ENCODE measurements at places on chromosomes 6 and 20.

GRCh38 chr6:14860774-14861173, 385.1 kb upstream of the JARID2 start:
- no peak for DNase-seq

DNA sequence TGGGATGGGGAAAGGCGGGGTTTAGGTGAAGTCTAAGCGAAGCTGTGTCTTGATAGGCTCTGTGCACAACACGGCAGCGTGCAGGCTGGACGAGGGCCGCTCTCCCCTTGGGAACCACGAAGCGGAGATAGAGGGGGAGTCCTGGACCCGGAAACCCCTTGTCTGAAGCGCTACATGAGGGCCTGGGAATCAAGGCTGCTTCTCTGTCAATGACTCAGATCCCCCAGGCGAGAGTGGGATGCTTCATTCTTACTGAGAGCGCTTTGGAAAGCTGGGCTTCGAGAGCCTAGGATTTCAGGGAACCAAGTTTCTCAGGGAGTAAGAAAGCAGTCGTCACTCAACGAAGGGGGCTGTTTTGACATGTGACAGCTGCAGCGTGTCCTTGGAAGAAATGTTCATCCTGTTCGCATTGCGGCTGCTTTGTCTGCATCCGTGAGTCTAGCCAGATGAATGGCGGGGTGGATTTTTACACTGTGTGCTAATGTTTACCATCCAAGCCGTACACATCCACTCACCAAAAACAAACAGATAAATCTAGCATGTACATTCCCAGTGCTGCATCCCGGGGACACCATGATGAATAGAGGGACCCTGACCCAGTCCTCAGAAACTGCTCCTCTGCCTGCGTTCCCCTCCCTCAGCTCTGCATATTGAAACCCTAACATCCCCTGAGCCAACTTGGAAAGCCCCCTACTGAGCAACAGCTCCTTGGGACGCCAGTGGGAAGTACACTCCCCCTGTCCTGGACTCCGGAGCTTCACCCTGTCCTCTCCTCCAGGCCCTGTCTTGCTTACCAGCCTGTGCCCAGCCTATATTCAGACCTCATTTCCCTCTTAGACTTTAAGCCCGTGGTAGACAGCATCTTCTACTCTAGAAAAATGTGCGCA, 24.5 kb upstream of the RTF2 start:
- no peak for DNase-seq

DNA sequence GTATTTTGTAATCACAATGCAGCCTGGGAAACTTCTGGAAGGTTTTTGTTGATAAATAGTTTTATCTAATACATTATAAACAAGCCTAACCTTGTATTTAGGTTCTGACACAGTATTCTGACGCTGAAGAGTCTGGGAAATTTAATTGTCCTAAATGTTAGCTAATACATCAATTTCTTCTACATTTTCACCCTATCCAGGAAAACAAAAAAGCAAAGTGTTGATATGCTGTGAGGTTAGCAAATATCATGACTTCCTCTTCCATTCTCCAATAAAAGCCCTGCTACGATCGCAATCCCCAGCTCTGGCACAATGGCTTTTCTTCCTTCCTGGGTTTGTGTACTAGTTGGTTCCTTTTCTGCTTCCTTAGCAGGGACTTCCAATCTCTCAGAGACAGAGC, at the start of gene C6orf58:
Gene C6orf58, plus strand, starts transcription at position 301 of the 400 bp plus-strand sequence. Its CDS starts 12 bp downstream, at position 313.
- DNase-seq: no peak

- no peak for DNase-seq
Measured at GRCh38 chr6:45942953-45943352, 72.7 kb downstream of the CLIC5 start.

All from activated CD4-positive, alpha-beta memory T cell treated with anti-CD3 and anti-CD28 coated beads, Interleukin-2, amount 10 ng/mL, durations not matched to agents 7 days and 5 days (primary cell).